ENCODE measurements at places on chromosomes 11 and 22.

GRCh38 chr11:44028401-44028800 is 19.4 kb upstream of the ACCSL start:
- no peak for DNase-seq

GRCh38 chr11:68460741-68461574 is at the start of gene PPP6R3:
Gene PPP6R3, plus strand, starts transcription at chr11:68460752. Its CDS starts 76,913 bp downstream, at chr11:68537665.
- DNase-seq, result no peak

GRCh38 chr22:45544588-45545170 is 42.0 kb downstream of the FBLN1 start:
- DNase-seq, result no peak

- no peak for DNase-seq
These were observed 8.1 kb upstream of the RNH1 start for GRCh38 chr11:515131-515530.

DNA sequence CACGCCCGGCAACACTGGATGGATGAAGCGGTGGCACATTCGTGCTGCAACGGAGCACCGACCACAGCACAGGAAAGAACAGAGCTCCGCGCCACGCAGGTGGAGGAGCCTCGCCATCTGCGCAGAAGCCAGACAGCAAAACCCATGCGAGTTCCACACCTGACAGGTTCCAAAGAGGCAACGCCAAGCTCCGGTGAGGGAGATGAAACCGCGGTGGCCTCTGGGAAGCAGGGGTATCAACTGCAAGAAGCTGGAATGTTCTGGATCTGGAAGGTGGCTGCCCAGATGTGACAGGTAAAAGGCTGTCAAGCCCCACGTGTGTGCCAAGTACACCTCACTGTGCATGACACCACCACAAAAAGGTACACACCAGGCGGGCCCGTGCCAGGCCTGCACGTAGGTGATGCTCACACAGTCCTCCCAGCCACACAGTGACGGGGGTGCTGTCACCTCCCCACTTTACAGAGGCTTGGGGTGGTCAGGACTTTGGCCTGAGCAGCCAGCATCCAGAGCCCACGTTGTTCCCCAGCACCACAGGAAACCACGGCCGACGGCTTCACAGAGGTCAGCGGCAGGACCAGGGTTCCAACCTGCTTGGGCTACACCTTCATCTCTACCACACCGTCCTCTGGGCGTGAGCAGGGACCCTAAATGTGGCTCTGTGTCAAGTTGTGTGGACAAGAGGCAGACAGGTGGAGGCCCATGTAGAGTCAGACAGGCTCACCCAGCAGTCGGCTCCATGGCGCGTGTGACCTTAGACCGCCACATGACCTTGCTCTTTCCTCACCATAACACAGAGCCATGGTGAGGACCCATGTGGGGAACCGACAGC is 19.7 kb upstream of the EFCAB6 start:
- no peak for DNase-seq

- DNase-seq, result no peak
These were observed 961 bp downstream of the IPO7 start for GRCh38 chr11:9385327-9385899.

DNA sequence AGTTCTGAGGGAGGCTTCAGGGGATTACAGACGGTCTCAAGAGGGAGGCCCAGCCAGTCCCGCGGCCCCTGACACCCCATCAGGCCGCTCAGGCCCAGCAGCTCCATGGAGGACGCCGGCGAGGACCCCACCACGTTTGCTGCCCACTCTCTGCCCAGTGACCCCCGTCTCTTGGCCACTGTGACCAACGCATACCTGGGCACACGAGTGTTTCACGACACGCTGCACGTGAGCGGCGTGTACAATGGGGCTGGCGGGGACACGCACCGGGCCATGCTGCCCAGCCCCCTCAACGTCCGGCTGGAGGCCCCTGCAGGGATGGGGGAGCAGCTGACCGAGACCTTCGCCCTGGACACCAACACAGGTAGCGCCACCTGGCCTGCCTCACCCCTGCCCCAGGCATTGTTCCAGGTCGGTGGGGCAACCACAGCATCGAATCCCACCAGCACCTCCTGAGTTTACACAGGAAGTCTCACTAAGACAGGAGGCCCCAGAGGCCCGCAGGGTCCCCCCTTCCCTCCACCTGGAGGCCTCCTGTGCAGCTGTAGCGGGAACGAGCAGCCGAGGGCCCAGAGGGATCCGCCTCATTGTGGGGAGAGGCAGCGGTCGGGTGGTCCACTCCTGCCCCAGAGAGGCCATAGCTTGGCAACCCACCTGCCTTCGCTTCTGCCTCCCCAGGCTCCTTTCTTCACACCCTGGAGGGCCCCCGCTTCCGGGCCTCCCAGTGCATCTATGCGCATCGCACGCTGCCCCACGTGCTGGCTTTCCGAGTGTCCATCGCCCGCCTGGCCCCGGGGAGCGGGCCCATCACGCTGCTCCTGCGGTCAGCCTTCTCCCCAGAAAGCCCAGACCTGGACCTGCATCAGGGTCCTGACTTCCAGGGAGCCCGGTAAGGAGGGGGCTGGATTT is 1.0 kb downstream of the PGGHG start:
- no peak for DNase-seq

DNA sequence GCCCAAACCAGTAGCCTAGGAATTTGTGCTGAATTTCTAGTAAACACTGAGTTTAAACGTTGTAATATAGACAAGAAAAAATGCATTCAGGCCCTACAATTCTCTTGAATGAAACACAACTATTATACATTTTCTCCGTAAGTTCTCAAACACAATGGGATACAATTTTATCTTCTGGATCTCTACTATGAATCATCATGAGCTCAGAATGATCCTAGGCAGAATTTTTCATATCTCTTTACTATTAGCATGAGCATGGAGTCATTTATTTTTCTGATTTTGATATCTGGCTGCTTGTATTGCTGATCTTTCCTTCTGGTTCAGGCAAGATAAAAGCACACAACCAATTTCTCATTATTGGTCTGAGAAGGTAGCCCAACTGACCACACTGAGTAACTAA is 1123.4 kb upstream of the RAG2 start:
- no peak for DNase-seq

GRCh38 chr11:45361551-45361950 is 75.4 kb upstream of the SYT13 start:
- DNase-seq, result no peak

DNA sequence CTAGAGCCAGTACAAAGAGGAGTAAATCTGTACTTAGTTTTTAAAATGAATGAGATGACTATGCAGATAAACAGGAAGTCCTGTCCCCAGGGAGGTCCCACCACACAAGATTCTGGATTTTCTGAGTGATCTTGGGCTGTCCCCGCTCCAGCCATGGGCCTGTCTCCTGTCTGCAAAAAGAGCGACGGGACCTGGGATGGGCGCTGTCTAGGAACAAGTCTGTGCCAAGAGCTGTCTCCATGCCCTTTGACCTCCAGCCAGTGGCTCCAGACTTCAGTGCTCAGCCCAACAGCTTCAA is 6.0 kb downstream of the CSNK1E start:
- DNase-seq, result no peak

DNA sequence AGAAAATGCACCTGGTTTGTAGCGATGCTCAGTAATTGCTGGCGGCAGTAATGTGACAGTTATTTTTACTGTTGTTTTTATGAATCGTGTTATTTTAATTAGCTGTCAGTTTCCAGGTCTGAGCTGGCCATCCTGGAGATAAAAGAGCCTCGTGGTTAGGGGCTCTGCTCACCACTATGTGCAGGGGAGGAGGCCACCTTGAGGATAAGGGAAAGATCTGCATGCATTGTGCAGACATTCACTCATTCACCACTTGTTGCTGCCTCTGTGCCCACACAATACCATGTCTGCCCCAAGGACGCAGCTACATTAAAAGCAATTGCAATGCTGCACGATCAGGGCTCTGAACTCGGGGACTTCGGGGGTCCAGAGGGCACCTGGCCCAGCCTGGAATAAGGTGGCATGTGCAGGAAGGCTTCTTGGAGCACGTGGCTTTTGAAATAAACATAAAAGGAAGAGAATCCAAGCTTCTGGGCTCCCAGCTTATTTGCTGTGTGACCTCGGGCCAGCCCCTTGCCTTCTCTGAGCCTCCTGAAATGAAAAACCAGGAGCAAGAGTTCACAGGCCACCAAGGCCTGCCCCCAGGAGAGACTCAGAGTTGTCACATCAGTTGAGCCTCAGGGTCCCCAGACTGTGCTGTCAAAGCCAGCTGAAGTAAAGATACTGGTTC is 44.7 kb upstream of the SHISAL1 start:
- no peak for DNase-seq

DNA sequence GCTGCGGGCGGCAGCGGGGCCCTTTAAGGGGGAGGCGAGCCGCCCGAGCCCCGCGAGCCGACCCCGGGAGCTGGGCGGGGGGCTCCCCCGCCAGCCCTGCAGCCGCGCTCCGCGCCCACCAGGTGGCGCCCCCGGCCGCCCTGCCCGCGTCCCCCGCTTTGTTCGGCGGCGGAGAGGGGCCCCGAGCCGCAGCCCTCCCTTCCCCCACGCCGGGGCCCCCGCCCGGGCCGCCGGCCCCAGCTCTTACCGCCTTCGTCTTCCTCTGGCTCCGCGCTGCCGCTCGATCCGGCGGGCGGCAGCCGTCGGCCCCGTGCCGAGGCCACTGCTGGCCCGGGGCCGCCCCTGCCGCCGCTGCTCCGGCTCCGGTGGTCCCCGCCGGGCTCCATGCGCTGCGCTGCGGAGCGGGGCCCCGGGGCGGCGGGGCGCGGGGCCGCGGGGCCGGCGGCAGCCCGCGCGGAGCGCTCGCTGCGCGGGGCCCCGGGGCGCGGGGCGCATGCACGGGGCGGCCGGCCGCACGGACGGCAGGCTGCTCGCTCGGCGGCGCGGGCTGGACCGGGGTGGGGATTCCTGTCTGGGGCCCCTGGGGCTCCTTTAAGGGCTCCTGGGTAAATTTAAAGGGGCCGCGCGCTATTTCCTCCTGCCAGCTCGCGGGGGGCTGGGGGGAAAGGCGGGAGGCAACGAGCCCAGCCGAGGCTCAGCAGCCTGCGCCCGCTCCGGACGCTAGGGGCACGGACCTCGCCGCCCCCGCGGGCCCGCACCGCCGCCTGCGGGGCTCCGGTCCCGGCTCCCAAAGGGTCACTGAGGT is at the start of gene ZFTA:
ZFTA (minus strand) TSS at position 539 of the 805 bp plus-strand sequence; CDS start at position 386, 153 bp downstream.
- peak; percentile 69 for DNase-seq

DNA sequence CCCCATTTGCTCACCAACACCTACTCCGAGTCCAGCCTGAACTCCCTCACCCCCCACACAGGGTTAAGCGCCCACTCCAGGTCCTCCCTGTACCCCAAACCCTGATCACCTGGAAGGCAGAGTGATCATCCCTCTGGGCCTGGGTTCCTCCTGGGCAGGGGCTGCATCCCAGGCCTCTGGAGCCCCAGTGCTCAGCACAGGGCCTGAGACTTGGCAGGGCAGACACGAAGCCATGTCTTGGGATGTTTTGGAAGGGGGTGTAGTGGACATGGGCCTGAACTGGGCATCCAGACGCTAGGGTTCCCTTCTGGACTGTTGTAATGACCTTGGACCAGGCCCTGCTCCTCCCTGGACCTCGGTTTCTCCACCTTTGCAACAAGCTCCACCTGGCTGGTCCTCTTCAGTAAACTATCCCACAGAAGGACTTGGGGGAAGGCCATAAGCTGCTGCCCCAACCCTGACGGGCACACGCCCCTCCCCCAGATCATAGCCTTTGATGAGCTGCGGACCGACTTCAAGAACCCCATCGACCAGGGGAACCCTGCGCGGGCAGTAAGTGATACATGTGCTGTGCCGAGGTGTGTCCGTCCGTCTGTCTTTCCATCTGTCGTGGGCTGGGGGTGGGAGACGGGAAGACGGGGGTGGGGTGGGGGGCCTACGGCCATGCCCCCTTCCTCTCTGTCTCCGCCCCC is 3.9 kb downstream of the CNIH2 start:
- DNase-seq, result no peak

GRCh38 chr11:35045236-35045820 is 93.6 kb upstream of the CD44 start:
- peak; percentile 59 for DNase-seq

- DNase-seq, result no peak
These were observed 7.3 kb downstream of the RHOG start for GRCh38 chr11:3833449-3833848.

DNA sequence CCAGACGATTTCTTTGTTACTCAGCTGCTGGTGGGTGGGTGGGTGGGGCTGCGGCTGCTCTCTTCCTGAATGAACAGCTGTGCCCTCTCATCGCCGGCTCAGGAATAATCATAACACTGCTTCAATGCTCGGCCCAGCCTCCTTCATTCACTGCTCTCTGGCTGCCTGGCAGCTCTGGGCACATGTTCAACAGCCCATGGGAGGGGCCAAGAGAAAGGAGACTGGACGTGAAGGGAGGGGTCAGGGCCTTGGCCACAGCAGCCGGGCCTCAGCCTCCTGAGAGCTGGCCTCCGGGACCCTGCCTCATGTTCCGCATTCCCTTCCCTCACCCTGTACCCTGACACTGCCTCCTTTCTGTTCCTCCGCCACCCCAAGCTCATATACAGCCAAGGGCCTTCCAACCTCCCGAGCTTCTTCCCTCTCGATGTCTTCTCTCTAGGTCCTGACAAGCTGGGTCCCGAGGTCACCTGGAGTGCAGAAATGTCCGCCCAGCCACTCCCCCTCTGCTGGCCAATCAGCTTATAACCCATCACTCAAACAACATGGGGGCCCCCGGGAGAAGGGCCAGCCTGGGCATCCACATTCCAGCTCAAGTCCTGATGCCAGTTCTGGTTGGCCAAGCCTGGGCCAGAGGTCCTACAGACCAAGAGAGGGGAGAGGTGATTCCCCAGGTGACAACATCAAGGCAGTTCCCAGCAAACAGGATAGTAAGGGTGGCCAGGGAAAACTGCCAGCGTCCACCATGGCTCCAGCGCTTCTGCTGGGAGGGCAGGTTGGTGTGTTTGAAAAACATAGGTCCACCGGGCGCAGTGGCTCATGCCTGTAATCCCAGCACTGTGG is 3.2 kb upstream of the CSDC2 start:
- DNase-seq, result no peak

DNA sequence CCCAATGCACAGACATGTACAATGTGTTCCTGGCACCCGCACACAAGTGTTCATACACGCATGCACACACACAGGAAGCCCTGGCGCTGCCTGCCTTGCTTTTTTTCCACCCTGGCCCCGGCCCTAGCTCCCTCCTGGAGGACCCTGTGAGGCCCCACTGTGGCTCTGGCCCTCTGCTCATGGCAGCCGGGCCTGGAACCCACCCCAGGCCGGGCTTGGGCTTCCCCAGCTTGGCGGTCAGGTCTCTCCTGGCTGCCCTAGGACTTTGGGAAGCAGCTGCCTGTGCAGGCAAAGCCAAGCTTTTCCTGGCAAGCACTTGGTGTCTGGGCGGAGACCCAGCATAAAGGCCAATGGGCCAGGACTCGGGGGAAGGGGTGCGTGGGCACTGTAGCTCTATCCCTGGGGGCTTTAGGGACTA is 30.5 kb downstream of the CD82 start:
- DNase-seq, result no peak

- no peak for DNase-seq
These were observed 30.8 kb upstream of the SORL1 start for GRCh38 chr11:121421149-121421901.

GRCh38 chr22:19636696-19637407 is 77.5 kb upstream of the SEPTIN5 start:
- no peak for DNase-seq
